ENCODE measurements at places on chromosomes 6 and 20. TPM values are rescaled to one million over a fixed set of nuclear protein-coding genes. Genes with fewer than 3 reads are reported as not detected.

DNA sequence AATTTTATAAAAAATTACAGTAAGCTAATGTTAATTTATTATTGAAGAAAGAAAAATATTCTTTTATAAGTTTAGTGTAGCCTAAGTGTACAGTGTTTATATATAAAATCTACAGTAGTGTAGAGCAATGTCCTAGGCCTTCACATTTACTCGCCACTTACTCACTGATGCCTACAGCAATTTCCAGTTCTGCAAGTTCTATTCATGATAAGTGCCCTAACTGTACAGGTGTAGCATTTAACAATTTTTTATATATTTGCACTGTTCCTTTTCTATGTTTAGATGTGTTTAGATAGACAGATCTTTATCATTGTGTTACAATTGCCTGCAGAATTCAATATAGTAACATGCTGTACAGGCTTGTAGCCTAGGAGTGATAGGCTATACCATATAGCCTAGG, 80.1 kb upstream of the HDAC2 start:
- no peak for DNase-seq

GRCh38 chr6:168050881-168051586, 28.0 kb downstream of the FRMD1 start:
- no peak for DNase-seq

ARG1 gene
- total RNA-seq, result not detected

GCM1 gene
- total RNA-seq, result not detected

- no peak for DNase-seq
These were observed 23.8 kb downstream of the CYB5R4 start for GRCh38 chr6:83883240-83883639.

LRFN2 gene
- total RNA-seq, result not detected

GRCh38 chr6:119346936-119347335, 2.6 kb downstream of the MAN1A1 start:
- DNase-seq, result no peak

GRCh38 chr6:167953551-167953950, 43.9 kb upstream of the KIF25 start:
- no peak for DNase-seq

Data from heart right ventricle (tissue), 16 donors.